Fibroblast of skin of left quadriceps (primary cell): ENCODE measurements at places on chromosomes 5 and 9.
A peak's percentile ranks its signal among the peaks of the same experiment; 100 is the strongest.

GRCh38 chr5:12335938-12336337, 431.7 kb upstream of the CTNND2 start:
- DNase-seq = no peak

- DNase-seq = no peak
These were observed 32.7 kb upstream of the ARAP3 start for GRCh38 chr5:141714542-141715310.

DNA sequence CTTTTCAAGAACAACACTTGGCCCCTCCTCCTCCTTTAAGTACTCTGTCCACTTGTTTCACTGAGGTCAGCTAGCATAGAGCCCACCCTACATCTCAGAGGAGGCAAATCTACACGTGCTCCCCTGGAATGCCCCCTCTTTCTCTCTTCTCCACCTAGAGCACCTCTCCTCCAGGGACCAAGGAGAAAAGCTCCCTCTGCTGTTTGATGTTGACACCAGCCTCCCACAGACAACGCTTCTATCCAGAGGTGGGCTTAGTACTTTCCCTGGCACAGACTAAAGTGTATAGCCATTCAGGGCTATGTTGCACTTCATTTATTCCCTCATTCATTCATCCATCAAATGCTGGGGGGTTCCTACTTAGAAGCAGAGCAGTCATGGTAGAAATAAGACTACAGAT, 68.2 kb upstream of the TAF1L start:
- DNase-seq = no peak

GRCh38 chr9:124495126-124496074, 11.8 kb downstream of the NR5A1 start:
- no peak for DNase-seq

DNA sequence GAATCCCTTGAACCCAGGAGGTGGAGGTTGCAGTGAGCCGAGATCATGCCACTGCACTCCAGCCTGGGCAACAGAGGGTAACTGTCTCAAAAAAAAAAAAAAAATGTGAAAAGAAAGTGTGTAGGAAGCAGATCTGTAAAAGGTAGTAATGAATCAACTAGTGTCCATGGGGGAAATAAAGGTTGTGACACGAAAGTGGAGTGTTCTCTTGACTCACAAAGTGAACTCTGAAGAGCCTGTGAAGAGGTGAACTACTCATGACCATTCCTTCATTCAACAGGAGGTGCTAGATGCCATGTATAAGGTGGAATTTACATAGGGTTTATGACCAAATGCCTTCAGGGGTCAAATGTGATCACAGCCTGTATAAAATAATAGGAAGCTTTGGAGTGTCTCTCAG, 12.8 kb downstream of the IQGAP2 start:
- no peak for DNase-seq

DNA sequence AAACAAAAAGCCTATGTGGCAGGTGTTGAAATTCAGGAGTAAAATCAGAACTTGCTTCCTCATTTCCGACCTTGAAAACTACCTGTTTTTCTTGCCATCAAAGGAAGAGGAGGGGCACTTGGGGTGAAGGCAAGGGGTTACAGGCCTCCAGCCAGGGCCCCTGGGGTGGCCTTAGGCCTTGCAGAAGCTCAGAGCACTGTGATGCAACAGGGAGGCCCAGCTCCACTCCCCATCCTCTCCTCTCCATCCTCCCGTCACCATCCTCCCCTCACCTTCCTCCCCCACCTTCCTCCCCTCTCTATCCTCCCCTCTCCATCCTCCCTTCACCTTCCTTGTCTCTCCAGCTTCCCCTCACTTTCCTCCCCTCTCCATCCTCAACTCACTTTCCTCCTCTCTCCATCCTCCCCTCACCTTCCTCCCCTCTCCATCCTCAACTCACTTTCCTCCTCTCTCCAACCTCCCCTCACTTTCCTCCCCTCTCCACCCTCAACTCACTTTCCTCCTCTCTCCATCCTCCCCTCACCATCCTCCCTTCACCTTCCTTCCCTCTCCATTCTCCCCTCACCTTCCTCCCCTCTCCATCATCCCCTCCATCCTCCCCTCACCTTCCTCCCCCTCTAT, 111.6 kb downstream of the WNK2 start:
- no peak for DNase-seq

DNA sequence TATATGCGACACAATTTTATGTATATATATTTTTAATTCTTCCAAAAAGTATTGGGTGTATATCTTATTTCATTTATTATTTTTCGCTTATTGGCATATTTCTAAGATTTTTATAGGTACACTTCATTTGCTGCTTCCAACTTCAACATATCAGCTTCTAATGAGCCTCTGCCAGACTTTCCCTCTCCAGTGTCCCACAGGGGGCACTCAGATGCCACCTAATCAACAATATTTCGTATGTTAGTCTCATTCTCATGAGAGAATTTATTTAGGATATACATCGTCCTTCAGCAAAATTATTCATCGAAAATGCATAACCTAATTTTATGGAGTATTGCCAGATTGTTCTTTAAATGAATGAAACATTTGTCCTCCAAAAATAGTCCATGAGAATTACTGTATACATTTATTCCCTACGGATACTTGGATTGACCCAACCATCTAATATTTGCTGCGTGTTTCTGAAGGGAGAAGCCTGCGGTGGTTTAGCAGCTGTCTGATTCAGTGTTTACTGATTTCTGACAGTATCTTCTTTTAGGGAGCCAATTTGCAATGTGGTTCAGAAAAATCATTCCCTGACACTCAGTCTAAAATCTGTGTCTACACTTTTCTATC, 100.6 kb upstream of the SELENOP start:
- DNase-seq = peak; percentile 25

GRCh38 chr5:132198571-132198970, 29.1 kb downstream of the P4HA2 start:
- no peak for DNase-seq

GRCh38 chr9:125439434-125440272, 178.0 kb downstream of the GAPVD1 start:
- DNase-seq = no peak

DNA sequence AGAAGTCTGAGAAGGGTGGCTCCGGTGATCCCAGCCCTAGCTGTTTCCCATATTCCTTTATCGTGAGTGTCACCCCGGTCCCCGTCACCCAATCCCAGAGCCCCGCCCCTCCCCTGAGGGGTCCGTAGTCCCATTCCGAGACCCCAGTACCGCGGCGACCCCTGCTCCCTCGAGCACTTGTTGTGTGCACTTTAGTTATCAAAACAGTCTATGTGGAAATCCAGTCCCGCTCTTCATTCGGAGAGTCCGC, 223 bp downstream of the LRSAM1 start:
- DNase-seq = no peak

- DNase-seq = no peak
These were observed 1.7 kb downstream of the AHRR start for GRCh38 chr5:322942-323879.

DNA sequence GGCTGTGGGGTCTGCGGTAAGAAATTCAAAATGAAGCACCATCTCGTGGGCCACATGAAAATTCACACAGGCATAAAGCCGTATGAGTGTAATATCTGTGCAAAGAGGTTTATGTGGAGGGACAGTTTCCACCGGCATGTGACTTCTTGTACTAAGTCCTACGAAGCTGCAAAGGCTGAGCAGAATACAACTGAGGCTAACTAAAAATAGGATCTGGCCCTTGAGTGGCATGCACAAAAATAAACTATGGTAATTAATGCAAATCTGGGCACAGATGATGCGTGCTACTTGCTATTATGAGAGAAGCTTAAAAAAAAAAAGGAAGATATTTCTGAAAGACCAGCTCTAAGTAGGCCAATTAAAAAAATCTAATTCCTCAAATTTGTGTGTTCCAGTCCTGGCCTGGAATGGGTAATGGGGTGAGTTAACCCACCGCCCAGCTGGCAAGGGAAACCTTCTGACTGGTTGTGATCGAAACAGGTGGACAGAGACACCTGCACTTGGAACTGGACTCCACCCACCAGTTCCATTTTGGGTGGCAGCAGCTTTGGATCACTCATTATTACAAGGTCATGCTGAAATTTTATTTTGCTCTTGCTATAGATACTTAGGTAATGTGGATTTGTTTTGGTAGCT, 26.6 kb upstream of the ZBTB34 start:
- DNase-seq = no peak

DNA sequence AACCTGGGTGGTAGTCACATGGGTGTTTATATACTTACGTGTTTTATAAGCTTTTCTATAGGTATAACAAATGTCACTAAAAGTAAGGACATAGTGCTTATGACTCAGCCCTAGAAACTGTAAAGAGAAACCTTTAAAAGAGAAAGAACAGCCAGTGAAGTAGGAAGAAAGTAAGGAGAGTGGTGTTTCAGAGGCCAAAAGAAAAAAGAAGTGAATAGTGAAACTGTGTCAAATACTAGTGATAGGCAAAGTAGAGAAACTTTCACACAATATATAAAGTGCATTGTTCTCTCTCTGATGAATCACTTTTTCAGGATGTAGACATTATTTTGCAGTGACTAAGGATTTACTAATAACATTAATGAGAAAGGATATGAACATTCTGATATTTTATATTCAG, 74.2 kb upstream of the SUSD1 start:
- no peak for DNase-seq

DNA sequence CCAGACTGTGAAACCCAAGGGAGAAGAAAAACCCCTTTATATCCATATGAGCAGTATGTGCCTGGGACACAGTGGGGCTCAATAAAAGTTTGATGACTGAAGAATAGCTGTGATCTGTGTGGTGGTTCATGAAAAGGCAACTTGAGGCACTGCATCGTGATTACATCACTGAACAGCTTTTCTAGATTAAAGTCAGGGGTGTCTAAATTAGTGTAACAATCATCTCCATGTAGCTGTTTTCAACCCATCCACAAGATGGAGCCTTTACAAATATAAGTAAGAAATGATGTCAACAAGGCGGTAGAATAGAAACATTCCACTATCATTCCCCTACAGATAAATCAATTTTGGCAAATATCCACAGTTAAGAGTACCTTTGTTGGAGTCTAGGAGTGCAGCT, 55.5 kb downstream of the PRRC1 start:
- DNase-seq = no peak

GRCh38 chr5:148734518-148734917, 80.2 kb upstream of the HTR4 start:
- no peak for DNase-seq

DNA sequence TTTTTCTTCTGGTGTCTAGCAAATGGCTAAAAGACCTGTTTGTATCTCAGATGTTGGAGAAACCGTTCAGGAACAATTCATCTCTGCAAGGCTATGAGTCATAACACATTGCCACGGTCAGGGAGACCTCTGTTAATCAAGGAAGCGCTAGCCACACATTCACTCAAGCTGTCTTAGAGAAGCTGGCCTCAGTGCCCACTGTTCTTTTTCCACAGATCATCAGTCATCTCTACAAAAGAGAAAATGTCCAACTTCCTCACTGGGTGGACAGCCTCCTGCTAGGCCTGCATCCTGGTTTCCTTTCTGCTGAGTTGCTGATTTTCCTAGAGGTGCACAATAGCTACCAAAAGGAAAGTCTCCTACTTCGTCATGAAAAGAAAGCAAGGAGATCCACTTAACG, 360.5 kb downstream of the BNC2 start:
- DNase-seq = no peak

GRCh38 chr9:125121146-125121545, 22.2 kb downstream of the SCAI start:
- DNase-seq = no peak

GRCh38 chr9:87786876-87787275, 61.0 kb downstream of the CTSL start:
- no peak for DNase-seq

GRCh38 chr9:137670391-137671195, 51.8 kb downstream of the EHMT1 start:
- no peak for DNase-seq

GRCh38 chr9:2576631-2577030, 45.0 kb upstream of the VLDLR start:
- DNase-seq = no peak

GRCh38 chr5:83450967-83451248, 20.6 kb upstream of the VCAN start:
- no peak for DNase-seq

- DNase-seq = no peak
These were observed 5.4 kb downstream of the MED22 start for GRCh38 chr9:133342570-133342969.

DNA sequence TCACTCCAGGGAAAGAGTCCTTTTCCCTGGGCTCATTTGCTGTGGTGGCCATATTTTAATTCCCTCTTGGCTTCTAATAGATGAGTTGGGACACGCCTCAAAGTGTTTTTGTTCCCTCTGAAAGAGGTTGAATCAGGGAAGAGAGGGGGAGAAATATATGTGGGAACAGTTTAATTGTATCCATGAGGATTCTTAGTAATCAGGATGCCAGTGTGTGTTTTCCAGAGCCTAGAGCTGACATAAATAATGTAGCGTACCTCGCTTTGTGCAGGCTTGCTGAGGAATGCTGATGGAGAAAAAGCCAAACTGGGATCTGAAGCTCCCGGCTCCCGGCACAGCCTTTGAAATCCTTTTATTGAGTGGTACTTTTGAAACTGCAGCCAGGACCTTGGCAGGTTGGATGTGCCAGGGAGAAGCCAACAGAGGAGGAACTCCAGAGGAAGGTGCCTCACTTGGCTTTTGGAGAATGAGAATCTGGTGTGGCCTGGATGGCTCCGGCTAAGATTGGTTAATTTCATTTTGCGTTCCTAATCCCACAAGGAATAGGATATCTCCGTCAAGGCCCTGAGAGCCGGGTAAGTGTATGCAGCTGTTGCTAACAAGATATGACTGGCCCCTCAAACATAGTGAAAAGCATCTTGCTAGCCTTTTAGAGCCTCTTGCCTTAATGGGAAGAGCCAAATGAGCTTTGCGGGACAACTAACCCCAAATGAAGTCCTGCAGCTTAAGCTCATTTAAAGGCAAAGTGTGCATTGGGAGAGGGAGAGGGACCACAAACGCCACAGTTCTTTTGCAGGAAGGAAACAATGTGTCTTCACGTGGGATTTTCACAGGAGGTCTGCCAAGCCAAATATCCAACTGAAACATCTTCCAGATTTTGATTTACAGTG, 471.1 kb upstream of the WWC1 start:
- peak; percentile 58 for DNase-seq

DNA sequence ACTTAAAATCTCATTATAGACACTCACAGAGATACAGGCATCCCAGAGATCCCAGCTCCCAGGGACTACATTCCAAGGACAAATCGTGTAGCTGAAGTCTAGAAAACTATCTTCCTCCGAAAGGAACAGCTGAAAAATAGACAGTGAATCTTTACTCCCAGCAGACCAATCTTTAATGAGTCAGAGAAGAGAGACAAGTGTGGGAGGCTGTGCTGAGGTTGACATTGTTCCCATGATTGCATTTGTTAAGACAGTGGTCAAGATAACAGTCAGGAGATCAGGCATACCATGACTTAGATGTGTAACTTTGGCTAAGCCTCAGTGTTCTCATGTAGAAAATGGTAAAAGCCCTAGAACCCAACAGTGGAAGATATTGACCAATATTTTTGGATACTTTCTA, 120.7 kb downstream of the PAPPA start:
- DNase-seq = no peak

GRCh38 chr5:1311439-1312055, 16.7 kb upstream of the TERT start:
- DNase-seq = no peak

GRCh38 chr5:179211631-179212030, 133.6 kb downstream of the ADAMTS2 start:
- DNase-seq = no peak
